ENCODE measurements at places on chromosomes 13 and 19.

GRCh38 chr19:47992070-47992469 lies at the start of gene BSPH1:
TSS of gene BSPH1 (minus strand) at chr19:47992170. CDS start at chr19:47992081, 89 bp downstream.
- no peak for DNase-seq

DNA sequence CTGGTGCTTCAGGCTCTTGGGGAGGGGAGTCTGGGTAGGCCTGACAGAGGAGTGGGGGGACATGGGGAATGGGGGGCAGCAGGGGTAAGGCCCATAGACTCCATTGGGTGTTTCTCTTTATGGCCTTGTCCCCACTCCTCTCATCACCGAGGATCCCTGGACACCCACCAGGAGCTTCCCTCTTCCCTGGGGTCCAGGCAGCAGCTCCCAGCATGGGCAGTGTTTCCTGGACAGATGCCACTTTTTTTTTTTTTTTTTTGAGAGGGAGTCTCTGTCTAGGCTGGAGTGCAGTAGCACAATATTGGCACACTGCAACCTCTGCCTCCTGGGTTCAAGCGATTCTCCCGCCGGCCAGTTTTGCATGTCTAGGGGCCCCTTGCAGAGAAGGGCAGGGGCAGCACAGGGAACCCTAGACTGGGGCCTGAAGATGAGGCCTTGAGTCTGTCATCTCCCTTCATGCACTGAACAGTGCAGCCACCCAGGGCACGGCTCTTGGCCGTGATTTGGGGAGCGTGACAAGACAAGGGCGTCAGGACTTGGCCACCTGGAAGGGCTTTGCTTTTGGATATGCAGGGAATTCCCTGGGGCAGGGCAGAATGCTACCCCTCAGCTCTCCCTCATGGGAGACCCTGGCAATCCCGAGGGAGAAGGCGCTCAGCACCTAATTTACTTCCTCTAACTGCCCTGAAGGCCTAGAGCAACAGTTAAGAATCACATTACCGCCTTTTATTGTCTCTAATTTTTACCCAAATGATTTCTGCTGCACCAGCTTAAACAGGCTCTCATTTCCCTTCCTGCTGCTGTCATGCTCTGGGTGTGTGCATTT lies 213.9 kb upstream of the ZNF536 start:
- DNase-seq: no peak

DNA sequence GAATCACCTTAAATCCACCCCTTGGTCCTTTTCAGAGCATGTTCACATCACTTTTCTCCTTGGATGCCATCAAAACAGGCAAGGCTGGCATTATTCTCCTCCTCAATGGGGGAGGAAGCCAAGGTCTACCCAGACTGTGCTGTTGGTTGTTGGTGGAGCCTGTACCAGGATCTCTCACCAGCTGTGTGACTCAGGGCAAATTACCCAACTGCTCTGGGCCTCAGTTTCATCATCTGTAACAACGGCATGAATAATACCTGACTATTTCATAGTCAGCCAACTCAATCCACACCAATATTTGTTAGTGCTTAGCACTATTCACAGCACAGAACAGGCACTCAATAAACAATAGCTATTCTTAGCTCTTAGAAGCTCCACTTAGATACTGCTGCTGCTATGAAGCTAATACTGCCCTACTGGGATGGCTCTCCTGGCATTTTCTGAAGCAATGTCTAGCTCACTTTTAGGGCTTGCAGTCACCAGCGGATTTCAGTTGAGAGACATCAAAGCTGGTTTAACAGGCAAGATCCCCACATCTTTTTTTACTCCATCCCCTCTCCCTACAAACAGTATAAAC lies 116.9 kb downstream of the CCNA1 start:
- DNase-seq: no peak

GRCh38 chr19:29402563-29402962 lies 123.2 kb upstream of the VSTM2B start:
- no peak for DNase-seq

- DNase-seq: no peak
These were observed 14.6 kb downstream of the PROSER1 start for GRCh38 chr13:39023316-39023715.

- DNase-seq: no peak
These were observed 2.0 kb downstream of the ZNF431 start for GRCh38 chr19:21143854-21144253.

- no peak for DNase-seq
These were observed 54.1 kb upstream of the RFXAP start for GRCh38 chr13:36764957-36765356.

DNA sequence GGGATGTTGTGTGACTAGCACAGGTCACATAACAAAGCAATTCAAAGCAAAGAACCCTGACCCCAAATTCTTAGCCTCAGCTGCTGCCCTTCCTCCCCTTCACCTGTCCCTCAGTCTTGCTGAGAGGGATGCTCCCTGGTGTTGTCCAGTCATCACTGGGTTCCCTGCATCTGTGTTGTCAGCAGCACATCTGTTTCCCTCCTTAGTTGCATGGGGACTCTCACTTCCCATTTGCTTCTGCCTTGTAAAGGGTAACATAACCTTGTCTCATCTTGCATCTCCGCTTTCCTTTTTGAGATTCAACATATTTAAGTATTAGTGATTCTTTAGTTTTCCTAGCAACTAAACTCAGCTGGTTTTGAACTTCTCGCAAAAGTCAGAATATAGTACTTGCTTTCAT lies 54.0 kb downstream of the SPATA13 start:
- no peak for DNase-seq

- DNase-seq: peak; percentile 16
These were observed 40.7 kb upstream of the VWA8 start for GRCh38 chr13:42001580-42001979.

GRCh38 chr19:48325265-48325910 lies at the start of gene EMP3:
TSS of gene EMP3 (plus strand) at chr19:48325552. CDS start at chr19:48326845, 1,293 bp downstream.
- peak; percentile 78 for DNase-seq

GRCh38 chr13:107969546-107969945 lies 245.8 kb downstream of the LIG4 start:
- DNase-seq: no peak

DNA sequence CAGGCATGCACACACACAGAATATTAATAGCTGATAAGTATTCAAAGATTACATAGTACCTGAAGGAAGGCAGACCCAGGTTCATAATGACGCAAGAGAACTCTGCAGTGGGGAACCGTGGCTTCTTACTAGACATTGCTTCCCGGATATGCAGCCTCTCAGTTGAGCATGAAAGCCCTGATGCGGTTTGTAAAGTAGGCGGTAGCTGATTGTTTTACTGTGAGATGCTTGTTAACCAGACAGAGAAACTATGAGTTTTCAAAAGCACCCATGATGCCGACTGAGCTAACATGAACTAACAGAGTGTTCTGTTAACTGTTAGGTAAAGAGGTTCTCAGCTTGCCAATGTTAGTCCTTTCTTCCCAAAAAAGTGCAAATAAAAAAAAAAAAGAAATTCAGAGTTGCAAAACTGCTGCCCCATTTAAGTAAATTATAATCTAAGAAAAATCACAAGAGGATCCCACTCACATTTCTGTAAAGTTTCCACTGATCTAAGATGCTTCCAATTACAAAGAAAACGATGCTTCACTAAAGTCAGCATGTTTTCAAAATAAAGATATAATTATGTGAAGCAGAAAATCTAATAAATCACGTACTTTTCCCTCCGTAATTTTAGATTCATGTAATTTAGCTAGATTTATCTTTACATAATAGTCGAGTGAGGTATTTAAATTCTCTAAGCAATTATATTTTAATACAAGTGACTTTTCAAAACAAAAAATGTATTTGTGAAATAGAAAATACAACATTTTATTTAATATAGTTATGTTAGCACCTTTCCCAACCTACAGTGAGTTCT lies 2.2 kb downstream of the FLT1 start:
- DNase-seq: no peak

GRCh38 chr19:7658219-7658686 lies 10.6 kb upstream of the RETN start:
- no peak for DNase-seq

DNA sequence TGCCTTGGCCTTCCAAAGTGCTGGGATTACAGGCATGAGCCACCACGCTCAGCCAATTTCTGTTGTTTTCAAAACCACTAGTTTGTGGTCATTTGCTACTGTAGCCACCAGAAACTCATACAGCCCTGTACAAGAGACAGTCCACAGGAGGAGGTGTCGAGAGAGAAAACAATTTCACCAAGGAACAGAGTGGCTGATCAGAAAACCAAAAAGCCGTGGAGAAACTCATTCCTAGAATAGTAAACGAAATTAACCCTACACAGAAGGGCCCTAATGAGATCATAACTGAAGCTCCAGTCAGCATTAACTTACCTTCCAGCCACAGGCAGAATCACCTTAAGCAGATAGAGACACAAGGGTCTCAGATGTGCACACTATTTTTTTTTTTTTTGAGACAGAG lies 3.8 kb upstream of the CCDC124 start:
- DNase-seq: no peak

- no peak for DNase-seq
These were observed 29.5 kb downstream of the UPF1 start for GRCh38 chr19:18861235-18861634.

DNA sequence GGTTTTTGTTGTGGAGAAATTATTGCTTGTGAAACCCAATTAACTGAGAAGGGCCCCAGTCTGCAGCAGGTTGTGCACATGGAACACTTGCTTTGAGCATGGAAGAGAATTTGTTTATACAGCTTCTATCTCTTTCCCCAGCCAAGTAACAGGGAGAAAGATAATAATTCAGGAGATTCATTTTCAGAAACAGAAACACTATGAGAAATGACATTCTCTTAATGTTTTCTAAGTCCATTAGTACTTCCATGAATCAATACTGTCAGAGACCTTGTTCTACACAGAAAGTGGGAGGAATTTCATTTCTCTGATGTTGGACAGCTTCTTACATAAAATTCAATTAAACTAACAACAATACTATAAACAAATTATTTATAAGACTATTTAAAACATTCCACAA lies 446.3 kb downstream of the KLF12 start:
- no peak for DNase-seq

GRCh38 chr13:44932171-44932849 lies 57.0 kb downstream of the NUFIP1 start:
- no peak for DNase-seq

GRCh38 chr19:49133621-49134454 lies 14.5 kb downstream of the PPFIA3 start:
- DNase-seq: peak; percentile 90

- peak; percentile 88 for DNase-seq
These were observed 32.0 kb upstream of the EPHX3 start for GRCh38 chr19:15264061-15264932.

DNA sequence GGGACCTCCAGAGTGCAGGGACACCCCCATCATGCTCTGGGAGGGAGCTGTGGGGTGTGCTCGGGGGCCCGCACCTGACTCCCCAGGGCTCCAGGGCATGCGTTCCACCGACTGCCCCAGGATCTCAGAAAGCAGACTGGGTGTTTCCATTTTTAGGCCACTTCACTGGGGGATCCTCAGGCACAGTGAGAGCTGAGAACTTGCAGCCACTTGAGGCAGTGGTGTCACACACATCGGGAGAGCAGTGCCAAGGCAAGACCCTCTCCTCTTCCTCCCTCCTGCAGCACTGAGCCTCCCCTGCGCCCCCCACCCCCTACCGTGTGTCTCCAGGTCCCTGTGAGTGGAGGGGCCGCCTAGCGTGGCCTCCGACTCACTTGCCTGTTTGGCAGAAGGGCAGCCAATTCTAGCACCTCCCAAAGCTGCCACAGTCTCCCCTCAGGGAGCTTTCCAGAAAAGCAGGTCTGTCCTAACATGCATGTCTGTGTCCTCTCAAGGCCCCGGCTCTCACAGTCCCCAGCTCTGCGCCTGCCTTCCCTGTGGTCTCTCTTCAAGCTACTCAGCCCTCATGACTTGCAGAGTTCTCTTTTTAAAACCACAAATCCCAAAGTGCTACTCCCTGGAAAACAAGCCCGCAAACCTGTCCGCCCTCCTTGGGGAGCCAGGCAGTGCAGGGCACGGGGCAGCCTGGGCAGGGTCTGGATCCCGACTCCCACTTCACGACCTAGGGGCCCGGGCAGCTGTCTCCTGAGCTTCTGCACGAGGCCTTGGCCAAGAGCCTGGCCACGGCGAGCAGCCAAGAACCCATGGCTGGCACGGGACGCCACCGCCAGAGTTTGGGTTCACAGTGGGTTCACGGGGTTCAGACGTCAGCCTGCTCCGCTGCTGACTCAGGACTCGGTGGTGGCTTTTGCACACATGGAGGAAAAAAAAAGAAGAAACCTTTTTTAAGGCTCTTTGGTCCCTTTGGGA lies 94.1 kb downstream of the STK24 start:
- no peak for DNase-seq

GRCh38 chr13:82330499-82330898 lies 1551.8 kb downstream of the SLITRK1 start:
- no peak for DNase-seq

- no peak for DNase-seq
These were observed 30.1 kb upstream of the OBI1 start for GRCh38 chr13:78689011-78689410.

DNA sequence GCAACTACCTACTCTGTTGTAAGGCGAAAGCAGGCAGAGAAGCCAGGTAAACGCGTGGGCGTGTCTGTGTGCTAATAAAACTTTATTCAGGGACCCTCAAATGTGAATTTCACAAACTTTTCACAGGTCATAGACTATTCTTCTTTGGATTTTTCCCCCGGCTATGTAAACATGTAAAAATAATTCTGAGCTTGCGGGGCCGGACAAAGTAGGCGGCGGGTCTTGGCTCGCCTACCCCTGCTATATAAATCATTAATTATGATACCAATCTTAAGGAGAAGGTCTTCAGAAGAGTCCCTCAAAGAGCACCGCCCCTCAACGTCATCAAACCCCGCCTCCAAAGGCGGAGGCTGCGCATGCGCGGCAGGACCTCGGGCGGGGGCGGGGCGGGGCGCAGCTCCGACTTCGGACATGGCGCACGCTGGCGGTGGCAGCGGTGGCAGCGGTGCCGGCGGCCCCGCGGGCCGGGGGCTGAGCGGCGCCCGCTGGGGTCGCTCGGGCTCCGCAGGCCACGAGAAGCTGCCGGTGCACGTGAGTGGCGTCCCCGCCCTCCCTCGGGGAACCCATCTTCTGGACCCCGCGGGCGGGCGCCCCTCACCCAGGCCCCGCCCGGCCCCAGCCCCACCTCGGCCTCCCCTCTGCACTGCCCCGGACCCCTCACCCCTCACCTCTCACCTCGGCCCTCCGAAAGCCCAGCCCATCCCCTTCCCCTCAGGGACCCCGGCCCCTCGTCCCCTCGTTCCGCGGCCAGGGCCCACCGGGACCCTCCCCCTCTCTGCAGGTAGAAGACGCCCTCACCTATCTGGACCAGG lies at the start of gene SIN3B:
TSS of gene SIN3B (plus strand) at position 389 of the 812 bp plus-strand sequence. CDS start at position 412, 23 bp downstream.
- DNase-seq: peak; percentile 85

- no peak for DNase-seq
These were observed 12.4 kb downstream of the GRTP1 start for GRCh38 chr13:113351514-113352026.

DNA sequence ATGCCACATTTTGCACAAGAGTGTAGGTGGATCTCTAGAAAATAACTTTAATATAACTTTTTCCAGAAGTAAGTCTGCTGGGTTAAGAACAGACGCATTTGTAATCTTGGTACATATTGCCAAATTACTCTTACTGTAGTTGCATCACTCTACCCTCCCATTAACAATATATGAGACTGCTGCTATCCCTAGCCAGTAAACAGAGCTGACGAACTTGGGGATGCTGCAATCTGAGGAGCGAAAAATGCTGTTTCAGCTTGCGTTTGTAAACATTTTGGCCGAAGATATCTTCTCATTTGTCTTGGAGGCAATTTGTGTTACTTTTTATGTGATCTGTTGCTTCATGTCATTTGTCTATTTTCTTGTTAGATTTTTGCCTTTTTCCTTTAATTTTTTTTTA lies 1482.8 kb downstream of the OLFM4 start:
- DNase-seq: no peak

- no peak for DNase-seq
These were observed 43.8 kb downstream of the ZNF93 start for GRCh38 chr19:19944583-19944880.

GRCh38 chr19:28324275-28325060 lies 888.5 kb downstream of the UQCRFS1 start:
- DNase-seq: no peak

GRCh38 chr13:108855737-108856387 lies 226.5 kb downstream of the MYO16 start:
- DNase-seq: no peak
